ENCODE measurements at places on chromosomes 16 and 17.
A peak's percentile ranks its signal among the peaks of the same experiment; 100 is the strongest.

DNA sequence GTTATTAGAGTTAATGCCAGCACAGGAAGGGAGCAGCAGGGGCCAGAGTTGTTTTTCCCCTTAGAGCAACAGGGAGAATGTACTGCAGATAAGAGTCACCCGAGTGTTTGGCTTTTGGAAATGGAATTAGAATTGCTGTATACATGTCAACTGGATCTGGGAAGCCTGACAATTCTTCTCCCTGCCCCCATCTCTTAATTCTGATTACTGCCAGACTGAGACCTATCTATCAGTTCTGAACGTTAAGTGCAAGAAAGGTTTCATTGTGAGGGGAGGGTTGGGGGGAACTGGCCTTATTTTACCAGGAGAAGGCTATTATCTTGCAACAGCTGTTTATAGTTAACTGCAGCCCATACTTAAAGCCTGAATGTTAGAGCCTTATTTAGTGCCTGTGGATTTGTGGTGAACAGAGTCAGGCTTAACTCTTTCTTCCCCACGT lies 424.5 kb upstream of the CDH11 start:
- no peaks in the 10 kb centered on the region for H3K27me3 ChIP-seq
- H3K4me1 ChIP-seq: peaks cover 56% of the 10 kb centered on the region
- H3K27ac ChIP-seq: peak overlapping the region; percentile 97
- peak overlapping the region; percentile 15 for H3K4me3 ChIP-seq

DNA sequence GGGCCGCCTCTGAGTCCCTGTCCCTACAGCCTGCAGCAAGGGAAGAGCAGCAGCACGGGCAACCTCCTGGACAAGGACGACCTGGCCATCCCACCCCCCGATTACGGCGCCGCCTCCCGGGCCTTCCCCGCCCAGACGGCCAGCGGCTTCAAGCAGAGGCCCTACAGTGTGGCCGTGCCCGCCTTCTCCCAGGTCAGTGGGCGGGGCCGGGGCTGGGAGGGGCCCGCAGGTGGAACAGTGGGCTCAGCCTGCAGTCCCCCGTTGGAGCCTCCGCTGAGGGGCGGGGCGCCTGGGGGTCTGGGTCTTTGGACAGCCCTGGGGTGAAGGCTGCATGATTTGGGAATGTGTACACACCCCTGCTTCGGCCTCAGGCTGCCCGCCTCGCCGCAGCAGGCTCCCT lies 58.6 kb upstream of the PVALEF start:
- H3K4me1 ChIP-seq: no peaks in the 10 kb centered on the region
- no peak for DNase-seq
- no peak overlapping the region for H3K27ac ChIP-seq
- H3K36me3 ChIP-seq: no peaks in the 10 kb centered on the region
- H3K4me3 ChIP-seq: no peak overlapping the region

DNA sequence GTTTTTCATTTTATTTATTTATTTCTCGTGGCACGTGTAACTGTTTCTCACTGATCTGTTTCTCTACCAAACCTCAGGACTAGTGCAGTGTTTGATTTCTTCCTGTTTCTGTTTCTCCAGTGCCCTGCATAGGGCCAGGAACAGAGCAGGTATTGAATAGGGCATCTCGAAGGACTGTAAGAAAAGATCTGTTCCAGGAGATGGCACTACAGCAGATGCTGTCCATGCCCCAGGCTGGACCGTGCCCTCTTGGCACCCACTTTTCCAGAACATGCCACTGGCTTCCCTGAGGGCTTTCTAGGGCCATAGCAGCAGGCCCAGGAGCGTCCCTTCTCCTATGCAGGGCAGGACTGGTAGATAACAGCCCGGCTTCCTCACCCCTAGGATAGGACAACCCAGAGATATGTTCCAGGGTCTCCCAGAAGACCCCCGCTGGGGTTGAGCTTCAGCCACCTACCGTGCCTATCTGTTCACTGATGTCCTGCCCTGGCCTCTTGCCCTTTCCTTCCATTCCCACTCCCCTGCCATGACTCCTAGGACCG lies 4.4 kb downstream of the SNX20 start:
- no peak for DNase-seq
- H3K27ac ChIP-seq: no peak overlapping the region
- H3K27me3 ChIP-seq: peaks cover 13% of the 10 kb centered on the region
- no peak overlapping the region for H3K4me3 ChIP-seq
- peaks cover 14% of the 10 kb centered on the region for H3K36me3 ChIP-seq

GRCh38 chr16:69711115-69711740 lies 15.1 kb downstream of the NQO1 start:
- DNase-seq: peak; percentile 55
- peaks cover 70% of the 10 kb centered on the region for H3K36me3 ChIP-seq
- peak overlapping the region; percentile 41 for H3K4me3 ChIP-seq
- peak overlapping the region; percentile 46 for H3K27ac ChIP-seq
- peaks cover 63% of the 10 kb centered on the region for H3K27me3 ChIP-seq

DNA sequence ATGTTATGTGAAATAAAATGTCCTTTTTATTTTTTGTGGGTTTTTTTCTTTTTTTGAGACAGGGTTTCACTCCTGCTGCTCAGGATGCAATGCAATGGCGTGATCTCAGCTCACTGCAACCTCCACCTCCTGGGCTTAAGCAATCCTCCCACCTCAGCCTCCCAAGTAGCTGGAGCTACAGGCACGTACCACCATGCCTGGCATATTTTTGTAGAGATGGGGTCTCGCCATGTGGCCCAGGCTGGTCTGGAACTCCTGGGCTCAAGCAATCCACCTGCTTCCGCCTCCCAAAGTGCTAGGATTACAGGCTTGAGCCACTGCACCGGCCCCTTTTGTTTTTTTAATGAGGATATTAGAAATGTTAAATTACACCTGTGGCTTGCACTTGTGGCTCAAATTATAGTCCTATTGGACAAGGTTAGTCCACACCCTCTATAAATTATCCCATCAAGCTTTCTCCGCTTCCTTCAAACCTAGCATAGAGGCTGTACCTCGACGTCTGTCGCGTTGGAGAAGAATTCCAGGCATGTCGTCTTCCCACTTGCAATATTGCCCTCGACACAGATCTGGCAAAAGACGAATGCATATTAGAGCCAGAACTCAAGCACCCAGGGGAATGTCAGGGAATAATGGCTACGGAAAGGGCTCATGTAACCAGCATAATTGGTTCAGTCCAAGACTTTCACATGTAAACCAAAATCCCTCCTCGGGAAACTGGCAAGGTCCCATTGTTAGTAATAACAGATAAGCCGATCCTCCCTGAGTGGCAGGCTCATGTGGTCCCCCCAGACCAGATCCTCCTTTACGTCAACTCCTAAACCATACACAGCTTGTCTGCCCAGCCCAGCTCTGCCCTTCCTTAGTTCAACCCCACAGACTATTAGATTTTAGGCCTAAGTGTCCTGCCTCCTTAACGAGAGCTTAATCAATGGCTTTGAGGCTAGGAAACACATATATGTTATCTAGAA lies 8.2 kb downstream of the TK2 start:
- H3K4me1 ChIP-seq: no peaks in the 10 kb centered on the region
- peaks cover 11% of the 10 kb centered on the region for H3K36me3 ChIP-seq
- no peak overlapping the region for H3K4me3 ChIP-seq
- H3K27ac ChIP-seq: no peak overlapping the region
- no peak for DNase-seq
- no peaks in the 10 kb centered on the region for H3K27me3 ChIP-seq
